ENCODE measurements at places on chromosomes 4 and X.

DNA sequence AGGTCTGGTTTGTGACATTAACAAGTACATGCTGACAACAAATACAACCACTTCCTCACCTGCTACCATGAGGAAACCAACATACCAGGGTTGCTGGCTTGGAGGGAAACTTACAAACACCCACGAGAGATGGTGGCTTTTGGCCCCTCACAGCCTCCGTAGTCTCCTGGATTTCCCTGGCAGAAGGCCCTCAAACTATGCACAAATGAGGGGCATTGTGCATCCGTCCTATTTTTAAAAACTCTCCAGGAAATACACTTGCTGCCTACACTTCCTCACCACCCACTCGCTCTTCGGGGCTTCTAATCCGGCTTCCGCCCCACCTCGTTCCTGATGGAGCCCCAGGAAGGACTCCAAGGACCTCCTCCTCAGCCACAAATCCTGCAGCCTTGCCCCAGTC lies 355.0 kb upstream of the GATB start:
- DNase-seq = peak; percentile 63

GRCh38 chrX:71543316-71543715 lies 10.4 kb downstream of the OGT start:
- DNase-seq = no peak

DNA sequence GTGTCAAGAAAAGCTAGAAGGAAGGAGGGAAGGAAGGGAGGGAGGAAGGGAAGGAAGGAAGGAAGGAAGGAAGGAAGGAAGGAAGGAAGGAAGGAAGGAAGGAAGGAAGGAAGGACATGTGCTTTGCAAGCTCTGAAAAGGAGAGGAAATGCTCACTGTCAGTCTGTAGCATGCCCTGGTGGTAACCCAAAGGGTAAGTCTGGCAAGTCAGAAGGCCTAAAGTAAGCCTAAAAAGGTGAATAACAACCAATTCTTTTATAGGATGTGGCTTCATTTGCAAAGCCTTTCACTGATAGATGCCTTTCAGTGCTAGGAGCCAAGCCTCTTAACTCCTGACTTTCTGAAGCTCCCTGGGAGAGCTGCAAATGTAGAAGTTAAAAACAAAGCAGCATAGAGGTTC lies 542.6 kb downstream of the CFAP47 start:
- no peak for DNase-seq

DNA sequence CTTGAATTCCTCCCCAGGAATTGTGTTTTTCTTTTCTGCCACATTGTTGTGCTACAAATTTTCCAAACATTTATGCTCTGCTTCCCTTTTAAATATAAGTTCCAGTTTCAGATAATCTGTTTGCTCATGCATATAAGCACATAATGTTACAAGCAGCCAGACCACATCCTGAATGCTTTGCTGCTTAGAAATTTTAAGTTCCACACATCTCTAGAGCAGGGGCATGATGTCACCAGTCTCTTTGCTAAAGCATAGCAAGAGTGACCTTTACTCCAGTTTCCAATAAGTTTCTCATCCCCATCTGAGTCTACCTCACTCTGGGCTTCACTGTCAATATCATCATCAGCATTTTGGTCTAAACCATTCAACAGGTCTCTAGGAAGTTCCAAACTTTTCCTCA lies 932.5 kb downstream of the SH3BGRL start:
- no peak for DNase-seq

- DNase-seq = no peak
Observed at GRCh38 chrX:38041237-38041636, 34.9 kb downstream of the SYTL5 start.

GRCh38 chr4:77147079-77147782 lies 9.8 kb upstream of the CCNG2 start:
- DNase-seq = no peak

DNA sequence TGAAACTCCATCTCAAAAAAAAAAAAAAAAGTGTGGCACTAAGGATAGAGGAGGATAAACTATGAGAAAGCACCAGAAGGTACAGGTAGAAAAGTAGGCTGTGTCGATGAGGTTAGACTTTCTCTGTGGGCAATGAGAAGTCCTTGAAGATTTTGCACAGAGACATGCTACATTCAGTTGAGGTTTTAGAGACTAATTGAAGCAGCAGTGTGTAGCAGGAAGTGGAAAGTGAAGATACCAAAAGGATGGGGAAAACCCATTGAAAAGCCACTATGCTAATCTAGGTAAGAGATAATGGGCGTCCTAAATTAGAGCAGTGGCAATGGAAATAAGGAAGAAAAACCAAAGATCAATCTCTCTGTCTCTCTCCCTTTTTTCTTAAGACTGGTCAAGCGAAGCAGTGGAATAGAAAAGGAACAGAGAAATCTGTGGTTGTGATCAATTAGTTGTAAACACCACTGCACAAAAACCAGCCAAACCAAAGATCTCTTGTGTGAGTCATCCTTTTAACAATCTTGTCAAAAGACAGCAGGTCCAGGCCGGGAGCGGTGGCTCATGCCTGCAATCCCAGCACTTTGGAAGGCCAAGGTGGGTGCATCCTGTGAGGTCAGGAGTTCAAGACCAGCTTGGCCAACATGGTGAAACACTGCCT lies 3.5 kb downstream of the SPINK2 start:
- DNase-seq = peak; percentile 39

GRCh38 chr4:244471-244870 lies 60.8 kb downstream of the ZNF732 start:
- DNase-seq = peak; percentile 52

GRCh38 chrX:101931136-101931487 lies 715 bp downstream of the ZMAT1 start:
- DNase-seq = no peak

DNA sequence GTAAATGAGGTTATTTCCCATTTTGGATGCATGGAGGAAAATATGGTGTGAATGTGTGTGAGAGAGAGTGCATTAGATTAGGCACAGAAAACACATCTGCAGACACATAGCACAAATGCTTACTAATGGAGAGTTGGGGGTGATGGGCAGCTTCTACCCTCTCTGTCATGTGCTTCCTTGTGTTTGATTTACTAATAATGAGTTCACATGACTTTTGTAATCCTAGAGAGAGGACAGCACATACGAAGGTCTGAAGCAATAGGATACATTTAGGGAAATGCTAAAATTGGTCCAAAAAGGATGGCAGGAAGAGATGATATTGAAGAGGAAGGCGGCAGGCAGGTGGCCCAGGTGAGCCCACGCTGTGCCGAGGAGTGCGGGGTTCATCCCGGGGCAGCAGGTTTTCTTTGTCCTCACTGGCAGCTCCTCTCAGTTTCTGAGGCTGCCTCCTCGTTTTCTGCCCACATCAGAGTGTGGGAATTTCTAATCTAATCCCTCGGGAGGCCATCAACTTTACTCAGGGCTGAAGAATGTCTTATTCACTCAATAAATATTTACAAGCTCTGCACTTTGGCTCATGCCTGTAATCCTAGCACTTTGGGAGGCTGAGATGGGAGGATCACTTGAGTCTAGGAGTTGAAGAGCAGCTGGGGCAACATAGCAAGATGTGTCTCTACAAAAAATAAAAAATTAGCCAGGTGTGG lies 15.9 kb upstream of the MAP9 start:
- no peak for DNase-seq

GRCh38 chr4:188336891-188337290 lies 197.7 kb downstream of the TRIML1 start:
- DNase-seq = no peak

DNA sequence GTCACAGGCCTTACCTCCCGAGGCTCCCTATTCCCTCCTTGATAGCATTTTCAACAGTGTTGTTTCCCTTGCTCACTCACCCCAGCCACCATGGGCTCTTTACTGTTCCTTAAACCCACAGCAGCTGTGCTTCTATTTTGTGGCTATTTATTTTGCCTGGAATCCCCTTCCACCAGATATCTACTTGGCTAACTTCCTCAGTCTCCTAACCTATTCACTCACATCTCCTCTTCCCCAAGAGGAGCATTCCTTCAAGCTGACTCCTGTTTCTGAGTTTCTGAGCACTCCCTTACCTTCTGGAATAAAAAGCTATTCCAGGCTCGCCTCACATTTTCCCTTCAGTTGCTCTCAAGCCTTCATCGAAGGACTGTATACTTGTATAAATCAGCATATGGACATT lies 50.5 kb downstream of the CXCL1 start:
- DNase-seq = no peak

DNA sequence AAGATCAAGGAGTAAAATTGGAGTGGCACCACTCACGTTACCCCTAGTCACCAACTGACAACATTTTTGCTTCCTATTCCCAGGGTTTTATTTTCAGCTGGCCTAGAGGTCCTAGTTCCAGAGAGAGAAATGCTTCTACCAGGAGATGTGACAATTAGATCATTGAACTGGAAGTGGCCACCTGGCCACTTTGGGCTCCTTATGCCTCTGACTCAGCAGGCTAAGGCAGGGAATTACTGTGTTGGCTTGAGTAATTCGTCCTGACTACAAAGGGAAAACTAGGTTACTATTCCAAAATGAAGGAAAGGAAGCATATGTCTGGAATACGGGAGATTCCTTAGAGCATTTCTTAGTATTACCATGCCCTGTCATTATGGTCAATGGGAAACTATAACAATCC lies 831.6 kb upstream of the NDST4 start:
- DNase-seq = no peak

DNA sequence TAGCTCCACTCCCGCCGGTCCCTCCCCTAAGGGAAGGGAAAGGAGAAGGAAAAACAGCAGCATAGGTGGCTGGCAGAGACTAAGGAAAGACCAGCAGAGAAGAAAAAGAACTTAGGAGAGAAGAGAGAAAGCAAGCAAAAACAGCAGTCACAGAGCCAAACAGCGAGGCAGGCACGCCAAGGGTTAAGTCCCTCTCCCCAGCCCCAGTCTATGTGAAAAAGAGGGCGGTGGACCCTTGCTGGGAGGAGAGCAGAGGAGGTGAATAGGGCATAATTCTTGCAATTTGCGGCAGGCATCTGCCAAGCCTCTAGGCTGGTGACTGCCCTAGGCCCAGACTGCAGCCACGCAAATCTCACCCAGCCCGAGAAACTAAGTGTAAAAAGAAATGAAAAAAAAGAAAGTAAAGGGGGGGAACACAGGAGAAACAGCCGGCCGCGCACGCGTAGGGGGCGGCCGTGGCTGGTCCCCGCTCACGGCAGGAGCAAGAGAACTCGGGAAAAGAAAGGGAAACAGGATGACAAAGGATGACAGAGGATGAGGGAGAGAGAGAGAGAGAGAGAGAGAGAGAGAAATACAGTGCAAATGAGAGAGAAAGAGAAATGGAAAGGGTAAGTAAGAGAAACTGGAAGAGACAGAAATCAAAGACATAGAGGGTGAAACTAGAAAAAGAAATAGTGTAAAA lies 48.6 kb downstream of the MAGEA9 start:
- DNase-seq = peak; percentile 12

DNA sequence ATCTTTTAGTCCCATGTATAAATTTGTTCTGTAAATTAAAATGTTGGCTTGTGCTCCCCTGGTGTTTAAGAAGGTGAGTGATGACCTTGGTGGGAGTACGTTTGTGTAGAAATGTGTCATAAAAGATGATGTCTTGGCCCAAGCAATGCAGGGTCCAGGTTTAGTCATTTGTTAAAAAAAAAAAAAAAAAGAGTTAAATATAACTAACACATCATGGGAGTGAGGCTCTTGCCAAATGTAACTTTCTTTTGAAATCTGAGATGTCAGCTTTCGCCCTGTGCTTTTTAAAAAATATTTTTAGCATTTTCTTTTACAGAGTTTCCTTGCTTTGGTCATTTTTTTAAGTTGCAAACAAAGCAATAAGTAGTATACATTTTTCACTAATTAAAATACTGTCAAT lies 135.6 kb downstream of the FBXO8 start:
- no peak for DNase-seq

- DNase-seq = no peak
Observed at GRCh38 chr4:100889898-100890297, 372.1 kb upstream of the EMCN start.

DNA sequence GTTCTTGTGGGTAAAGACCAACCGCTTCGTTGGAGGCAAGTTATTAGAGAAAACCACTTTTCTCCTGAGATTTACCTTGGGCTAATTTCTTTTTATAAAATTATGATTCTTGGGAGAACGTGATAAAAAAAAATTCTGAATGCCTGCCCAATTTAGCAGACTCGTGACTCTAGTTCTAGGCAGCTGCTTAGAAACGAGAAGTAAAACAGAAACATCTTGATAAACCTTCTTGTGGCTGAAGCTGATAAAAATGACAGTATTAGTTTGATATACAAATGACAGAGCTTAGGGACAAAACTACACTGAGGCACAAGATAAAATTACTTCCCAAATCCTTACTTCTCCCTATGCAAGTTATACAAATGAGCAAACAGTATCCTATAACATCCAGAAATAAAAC lies 458.9 kb upstream of the TEX13C start:
- no peak for DNase-seq

GRCh38 chrX:10165580-10166247 lies 8.9 kb downstream of the CLCN4 start:
- DNase-seq = no peak

DNA sequence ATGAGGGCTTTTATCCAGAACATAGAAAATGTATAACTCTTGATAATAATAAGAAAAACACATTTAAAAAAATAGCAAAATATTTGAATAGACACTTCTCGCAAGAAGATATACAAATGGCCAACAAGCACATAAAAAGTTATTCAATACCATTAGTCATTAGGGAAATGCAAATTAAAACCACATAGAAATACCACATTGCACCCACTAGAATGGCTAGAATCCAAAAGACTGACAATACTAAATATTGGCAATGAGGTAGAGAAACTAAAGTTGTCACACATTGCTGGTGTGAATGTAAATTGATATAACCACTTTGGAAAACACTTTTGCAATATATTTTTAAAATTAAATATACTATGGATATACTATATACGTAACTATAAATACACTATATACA lies 754.3 kb upstream of the MAGEB2 start:
- no peak for DNase-seq

GRCh38 chrX:75301060-75301459 lies 27.2 kb downstream of the UPRT start:
- DNase-seq = no peak

DNA sequence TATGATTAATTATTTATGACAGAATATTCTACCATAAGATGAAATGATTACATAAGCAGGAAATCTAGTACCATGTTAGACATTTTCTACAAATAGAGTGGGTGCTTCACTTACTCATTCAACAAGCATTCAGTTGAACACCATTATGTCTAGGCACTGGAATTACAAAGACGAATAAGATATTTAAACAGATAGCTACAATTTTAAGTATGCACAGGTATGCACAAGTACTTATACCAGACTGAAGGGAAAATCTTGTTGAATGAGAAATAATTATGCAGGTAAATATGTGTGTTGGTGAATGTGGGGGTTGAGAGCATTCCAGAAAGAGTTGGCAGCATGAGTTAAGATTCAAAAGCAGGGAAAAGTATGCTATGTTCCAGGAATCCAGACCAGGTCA lies 107.3 kb upstream of the CNKSR2 start:
- no peak for DNase-seq

- no peak for DNase-seq
Observed at GRCh38 chr4:4422856-4423499, 36.1 kb downstream of the NSG1 start.

- DNase-seq = no peak
Observed at GRCh38 chr4:140675599-140676231, 80.5 kb downstream of the TBC1D9 start.

DNA sequence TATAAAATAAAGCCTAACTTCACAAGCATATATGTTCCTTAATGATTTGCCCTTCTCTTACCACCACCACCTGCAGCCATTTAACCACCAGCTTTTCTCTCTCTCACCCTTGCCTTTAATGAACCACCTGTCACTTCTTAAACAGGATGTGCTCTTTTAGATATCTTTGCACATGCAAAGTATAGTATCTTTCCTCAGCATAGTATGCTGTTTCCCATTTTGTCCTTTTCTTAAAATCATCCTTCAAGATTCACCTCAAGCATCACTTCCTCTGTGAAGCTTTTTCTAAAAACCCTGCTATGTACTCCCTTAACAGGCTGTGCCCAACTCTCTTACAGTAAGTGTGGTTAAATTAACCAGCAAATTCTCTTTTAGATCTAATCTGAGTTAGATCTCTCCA lies 8.2 kb upstream of the CNOT6L start:
- DNase-seq = no peak
